Colonic mucosa (tissue), 4 donors: ENCODE measurements at places on chromosomes 4 and X. TPM values are rescaled to one million over a fixed set of nuclear protein-coding genes. Genes with fewer than 3 reads are reported as not detected.

GRCh38 chr4:99437723-99438404, 2.7 kb upstream of the ADH7 start:
- DNase-seq = no peak

DNA sequence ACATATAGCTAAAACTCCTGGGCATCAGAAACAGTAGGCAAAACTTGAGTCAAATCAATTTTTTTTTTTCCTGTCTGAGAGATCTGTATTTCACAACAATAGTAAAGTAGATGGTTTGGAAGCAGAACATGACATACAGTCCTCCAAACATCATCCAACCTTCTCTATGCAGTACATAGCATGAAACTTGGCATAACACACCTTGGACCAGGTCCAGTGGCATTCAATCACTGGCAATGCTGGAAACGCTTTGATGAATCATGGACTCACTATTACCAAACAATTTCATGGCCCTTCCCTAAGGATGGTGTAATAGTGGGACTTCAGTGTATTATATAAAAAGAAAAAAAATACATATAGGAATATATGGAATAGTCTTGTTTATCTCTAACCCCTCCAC, 154.6 kb downstream of the FMR1NB start:
- no peak for DNase-seq

- no peak for DNase-seq
Measured at GRCh38 chr4:24158031-24158430, 268.2 kb upstream of the PPARGC1A start.

GRCh38 chr4:46894826-46895225, 14.2 kb downstream of the COX7B2 start:
- no peak for DNase-seq

DNA sequence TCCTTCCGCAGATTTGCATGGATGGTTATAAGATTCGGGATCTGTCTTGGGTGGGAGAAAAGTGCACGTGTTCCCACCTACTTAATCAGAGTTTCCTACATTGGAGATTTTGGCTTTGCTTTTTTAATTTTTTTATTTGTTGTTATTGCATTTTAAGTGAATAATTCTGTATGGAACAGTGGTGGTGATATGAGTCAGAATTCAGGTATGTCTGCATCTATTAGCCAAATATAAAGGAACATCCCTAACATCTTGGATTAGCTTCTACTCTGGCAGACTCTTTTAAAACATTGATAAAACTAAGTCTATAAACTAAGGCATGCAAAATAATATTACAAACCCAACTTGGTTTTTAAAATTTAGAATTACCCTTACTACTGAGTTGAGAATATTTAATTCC, 659.8 kb upstream of the EPHA5 start:
- no peak for DNase-seq

DNA sequence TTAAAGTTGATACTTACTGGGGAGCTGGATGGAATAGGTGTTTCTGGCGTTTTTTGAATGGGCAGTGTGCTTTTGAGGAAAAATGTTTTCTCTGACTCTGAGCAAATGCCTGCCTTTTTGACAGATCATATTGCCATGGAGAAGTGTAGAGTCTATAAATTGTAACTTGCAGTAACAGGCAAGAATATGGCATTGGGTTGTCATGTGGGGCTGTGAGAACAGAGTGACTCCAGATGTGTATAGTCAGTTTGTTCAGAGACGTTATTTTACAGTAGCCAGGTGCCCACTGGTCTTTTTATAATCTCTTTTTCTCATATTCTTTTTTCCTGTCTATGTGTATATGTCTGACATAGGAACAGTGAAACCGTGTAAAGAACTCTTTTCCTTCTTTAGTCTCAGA, 40.8 kb downstream of the RAPGEF2 start:
- no peak for DNase-seq

DNA sequence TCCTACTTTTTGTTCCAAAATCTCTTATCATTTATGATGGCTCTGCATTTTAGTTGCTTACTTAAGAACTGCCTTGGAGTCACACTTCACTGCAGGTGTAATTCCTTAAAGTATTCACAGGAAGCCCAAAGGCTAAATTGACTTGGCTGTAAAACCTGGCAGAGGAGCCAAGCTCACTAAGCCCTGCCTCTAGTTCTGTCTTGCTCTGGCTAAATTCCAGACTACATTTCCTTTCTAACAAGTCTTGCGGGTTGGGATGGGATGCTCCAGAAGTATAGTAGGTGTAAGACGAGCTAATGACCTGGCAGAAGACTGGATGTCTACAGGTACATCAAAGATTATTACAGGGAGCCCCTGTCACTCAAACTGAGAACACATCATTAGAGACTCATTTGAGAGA, 924.0 kb upstream of the INTU start:
- no peak for DNase-seq

DNA sequence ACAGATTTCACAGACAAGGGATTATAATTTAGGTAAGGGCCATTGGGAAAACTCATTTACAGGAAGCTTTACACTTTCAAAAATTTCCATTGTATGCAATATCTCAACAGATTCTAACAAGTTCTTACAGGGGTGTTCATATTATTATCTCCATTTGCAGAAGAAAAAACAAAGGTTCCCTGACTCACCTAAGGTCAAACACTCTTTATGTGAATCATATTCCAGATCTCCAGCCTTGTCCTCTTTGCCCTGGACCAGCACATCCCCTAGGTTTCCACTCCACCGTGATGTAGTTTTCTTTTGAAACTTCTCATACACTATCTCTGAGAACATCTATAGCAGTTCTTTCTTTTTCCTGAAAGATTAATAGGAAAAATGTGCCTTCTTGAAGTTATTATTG, 96.4 kb upstream of the HS3ST1 start:
- DNase-seq = no peak

DNA sequence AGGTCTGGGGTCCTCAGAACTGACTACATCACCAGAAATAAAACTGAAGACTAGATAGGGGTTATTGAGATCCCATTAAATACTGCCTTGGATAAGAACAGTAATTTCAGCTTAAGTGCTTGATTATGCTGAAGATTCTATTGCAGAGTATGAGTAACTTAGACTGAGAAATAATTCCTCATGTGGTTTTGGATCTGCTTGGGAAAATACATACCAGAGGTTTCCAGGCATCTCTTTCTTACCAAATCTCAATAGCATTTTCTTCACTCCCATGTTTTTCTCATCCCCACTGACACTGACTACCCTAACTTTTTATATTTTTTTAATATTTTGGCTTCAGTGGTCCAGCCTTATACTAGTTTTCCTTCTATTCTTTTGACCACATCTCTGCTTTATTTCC, 92.0 kb upstream of the TEX13D start:
- DNase-seq = no peak

DNA sequence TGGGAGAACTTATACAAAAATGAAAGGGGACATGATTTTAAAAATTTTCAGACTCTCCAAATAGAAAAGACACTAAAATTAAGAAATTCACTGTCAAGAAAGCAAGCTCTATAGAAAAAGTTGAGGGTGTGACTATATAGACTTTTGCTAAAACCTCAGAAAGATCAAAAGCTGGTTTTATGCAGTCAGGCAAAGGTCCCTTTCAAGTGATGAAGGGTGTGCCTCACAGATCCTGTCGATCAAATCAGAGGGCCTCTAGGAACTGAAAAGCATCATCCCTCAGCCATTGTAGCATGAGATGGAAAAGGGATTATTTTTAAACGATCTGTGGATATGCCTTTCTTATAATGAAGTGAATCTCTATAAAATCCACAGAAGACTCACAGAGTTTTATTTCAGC, 116.5 kb downstream of the FAM13A start:
- no peak for DNase-seq

GRCh38 chrX:115191490-115192243, 2.5 kb downstream of the RBMXL3 start:
- no peak for DNase-seq

- DNase-seq = no peak
Measured at GRCh38 chr4:5974321-5974720, 43.9 kb downstream of the C4orf50 start.

- no peak for DNase-seq
Measured at GRCh38 chrX:48592971-48593370, 4.3 kb upstream of the WDR13 start.

DNA sequence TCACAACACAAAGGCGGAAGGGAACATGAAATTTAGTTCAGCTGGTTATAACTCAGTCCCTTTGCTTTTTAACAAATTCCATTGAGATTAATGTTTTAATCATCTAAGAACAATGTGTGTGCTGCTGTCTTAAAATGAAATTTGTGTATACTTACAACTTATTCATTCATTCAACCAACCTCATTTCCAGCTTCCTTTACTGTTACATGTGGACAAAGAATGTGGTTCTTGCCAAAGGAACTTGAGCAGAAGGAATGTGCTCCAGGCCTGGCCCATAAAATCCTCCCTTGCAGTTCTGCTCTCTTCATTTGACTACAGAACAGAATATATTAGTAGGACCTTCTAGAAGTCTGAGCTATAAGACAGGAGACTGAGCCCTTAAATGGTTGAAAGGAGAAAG, 176.8 kb upstream of the GLRA2 start:
- no peak for DNase-seq

DNA sequence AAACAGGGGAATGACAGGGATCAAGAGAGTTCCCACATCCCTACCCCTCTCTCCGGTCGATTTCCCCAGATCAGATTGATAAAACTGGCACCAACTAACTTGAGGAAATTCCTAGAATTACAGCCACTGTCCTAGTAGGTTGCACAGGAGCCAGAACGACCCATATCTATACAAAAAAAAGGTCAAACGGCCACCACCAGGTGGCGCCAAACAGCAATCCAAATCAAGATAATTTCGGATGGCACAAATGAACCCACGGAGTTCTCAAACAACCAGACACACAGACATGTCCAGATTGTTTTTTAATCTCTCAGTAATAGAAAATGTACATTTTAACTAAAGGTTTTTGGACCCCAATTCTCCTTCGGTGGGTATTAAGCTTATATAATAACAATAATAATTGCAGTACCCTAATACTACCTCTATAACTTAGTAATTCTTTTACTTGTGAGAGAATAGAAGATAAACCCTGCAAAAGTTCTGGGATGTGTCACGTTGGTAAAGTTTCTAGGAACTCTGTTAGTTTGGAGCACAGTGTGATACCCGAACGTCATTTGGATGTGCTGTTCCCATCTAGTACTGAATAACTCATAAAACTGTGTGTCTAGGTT, 212.6 kb downstream of the SPOCK3 start:
- DNase-seq = peak; percentile 67

- no peak for DNase-seq
Measured at GRCh38 chr4:152673489-152673888, 6.3 kb downstream of the TMEM154 start.

DNA sequence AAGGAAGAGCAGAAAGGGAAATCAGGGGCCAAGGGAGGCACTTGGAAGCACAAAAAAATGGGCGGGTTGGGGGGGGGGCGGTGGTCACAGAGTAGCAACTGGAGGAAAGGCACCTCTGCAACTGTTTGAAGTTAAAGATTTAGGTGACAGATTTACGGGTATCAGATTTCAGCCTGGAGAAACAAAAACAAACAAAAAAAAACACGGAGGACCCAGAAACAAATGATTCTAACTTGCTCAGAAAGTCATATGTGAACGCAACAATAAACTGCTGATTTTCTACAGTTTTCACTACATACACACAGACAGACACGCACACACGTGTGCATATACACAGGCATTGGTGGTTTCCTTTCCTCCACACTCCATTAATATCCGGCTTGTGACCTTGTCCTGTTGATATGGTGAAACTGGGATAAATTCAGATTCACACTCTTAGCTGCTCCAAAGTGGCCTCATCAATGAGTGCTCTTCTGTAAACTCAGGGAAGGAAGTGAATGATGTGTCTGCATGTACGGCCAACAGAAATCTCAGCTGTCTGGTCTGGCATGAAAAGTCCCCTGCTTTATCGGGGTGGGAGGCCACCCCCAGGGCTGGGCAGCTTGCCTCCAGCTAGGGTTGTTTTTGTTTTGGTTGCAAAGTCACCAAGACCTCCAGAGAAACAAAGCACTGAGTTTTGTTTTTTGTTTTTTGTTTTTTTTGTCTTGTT, 54.3 kb downstream of the CHST7 start:
- DNase-seq = no peak

GRCh38 chrX:3443184-3443583, 96.7 kb upstream of the MXRA5 start:
- no peak for DNase-seq

- DNase-seq = no peak
Measured at GRCh38 chr4:25031077-25031621, 403 bp upstream of the LGI2 start.

DNA sequence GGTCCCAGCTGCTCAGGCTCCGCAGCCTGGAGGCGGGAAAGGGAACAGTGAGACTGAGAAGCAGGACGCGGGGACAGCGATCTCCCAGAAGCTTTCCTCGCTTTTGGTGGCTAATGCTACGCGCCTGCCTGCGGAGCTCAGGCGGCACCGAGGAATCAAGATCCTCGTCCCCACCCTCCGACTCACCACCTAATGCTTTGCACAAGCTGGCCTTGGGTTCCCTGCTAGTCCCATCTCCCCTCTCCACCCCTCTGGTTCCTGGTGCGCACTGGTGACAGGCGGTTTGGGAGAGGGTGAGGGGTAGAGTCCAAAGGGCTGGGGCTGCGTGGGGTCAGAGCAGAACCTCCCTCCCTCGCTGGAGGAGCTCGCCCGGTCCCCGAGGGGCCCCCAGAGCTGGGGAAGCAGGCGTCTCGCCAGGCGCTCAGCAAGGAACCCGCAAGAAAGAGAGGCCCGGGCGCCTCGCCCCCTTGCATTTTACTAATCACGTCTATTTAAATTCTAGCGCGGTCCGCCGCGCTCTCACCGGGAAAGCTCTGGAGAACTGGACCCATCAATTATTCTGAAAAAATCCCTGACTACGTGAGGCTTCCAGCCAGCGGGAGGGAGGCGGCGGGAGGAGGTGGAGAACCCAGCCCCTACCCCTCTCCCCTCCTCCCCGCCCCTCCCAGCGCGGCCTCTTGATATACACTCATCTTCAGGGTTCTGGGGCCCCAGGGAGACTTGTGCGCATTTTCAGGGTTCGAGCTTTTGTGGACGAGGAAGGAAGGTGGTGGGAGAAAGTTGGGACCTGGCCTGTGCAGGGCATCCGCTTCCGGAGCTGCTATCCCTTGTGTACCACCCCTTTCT, 9.1 kb downstream of the POU4F2 start:
- DNase-seq = no peak

RBMX gene
- 139 TPM for total RNA-seq

PF4V1 gene
- not detected for total RNA-seq

APBB2 gene
- 27.5 TPM for total RNA-seq

ARMCX1 gene
- total RNA-seq = 6.8 TPM

CT55 gene
- total RNA-seq = not detected

GABRG1 gene
- not detected for total RNA-seq

OPRPN gene
- total RNA-seq = not detected

FAM184B gene
- total RNA-seq = 0.19 TPM

CNKSR2 gene
- 0.32 TPM for total RNA-seq

EDA gene
- total RNA-seq = 1.9 TPM

MAGEA11 gene
- not detected for total RNA-seq

NKX3-2 gene
- 0.35 TPM for total RNA-seq

FGD1 gene
- 4.9 TPM for total RNA-seq

EVC2 gene
- 0.93 TPM for total RNA-seq

TCEANC gene
- 2.9 TPM for total RNA-seq

EDA2R gene
- total RNA-seq = 0.82 TPM

DHX15 gene
- total RNA-seq = 135 TPM

TENT5D gene
- not detected for total RNA-seq

EGFL6 gene
- total RNA-seq = 0.27 TPM

XKRX gene
- 1.0 TPM for total RNA-seq

XPNPEP2 gene
- 11.7 TPM for total RNA-seq

P2RY4 gene
- 0.35 TPM for total RNA-seq
